Stimulated activated CD8-positive, alpha-beta memory T cell treated with anti-CD3 and anti-CD28 coated beads, Interleukin-2, amount 100 ng/mL, for 1 hour (primary cell): ENCODE measurements at places on chromosomes 6 and 20.

DNA sequence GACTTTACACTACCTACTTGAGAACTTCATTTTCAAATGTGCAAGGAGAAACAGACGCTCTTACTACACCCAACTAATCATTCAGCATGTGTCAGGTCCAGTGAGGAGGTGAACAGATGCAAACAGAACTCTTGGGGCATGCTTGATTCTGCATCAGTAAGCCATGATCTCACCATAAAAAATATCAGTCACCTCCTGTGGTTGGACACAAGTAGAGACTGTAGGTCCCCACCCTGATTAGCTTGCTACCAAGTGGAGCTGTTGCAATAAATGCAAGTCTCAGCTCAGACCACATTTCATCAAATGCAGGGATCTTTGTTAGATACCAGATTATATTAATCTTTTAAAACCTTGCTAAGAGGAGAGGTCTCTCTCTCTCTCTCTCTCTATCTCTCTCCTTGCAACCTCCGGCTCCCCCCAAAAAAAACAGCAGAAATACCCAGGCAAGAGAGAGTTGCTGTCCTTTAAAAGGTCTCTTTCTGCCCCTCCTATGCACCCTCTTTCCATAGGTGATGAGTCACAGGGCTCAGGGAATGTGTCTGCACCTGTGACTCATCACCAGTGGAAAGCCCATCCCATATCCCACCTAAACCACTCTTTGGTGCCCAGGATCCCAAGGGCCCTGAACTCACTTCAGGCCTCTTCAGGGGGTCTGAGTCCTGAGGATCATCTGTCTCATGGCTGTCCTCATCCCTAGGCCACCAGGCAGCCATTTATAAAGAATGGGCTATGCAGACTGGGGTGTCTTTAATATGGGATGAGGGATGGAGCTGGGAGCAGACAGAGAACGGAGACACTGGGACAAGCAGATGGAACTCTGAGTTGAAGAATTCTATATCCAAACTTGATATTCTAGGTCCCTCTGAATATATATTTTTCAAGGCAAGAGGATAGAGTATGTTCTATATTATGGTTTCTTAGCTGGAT, 154.5 kb downstream of the QRSL1 start:
- no peak for DNase-seq

DNA sequence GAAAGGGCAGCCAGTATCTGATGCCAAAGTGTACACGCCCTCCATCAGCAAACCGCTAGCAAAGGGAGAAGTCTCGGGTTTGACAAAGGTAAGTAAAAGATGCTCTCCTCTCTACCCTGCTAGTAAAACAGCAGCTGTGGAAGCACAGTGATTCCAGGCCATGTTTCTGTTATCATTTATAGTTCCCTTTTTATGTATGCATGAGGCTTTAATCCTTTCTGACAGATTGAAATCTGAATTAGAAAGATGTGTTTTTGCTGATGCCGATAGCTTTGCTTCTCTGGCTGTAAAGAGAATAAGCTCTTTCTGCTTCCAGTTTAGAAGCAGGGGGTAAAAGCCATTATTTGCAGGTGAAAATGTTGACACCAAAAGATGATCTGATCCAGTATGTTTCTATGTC, 392.4 kb upstream of the SOX4 start:
- no peak for DNase-seq

DNA sequence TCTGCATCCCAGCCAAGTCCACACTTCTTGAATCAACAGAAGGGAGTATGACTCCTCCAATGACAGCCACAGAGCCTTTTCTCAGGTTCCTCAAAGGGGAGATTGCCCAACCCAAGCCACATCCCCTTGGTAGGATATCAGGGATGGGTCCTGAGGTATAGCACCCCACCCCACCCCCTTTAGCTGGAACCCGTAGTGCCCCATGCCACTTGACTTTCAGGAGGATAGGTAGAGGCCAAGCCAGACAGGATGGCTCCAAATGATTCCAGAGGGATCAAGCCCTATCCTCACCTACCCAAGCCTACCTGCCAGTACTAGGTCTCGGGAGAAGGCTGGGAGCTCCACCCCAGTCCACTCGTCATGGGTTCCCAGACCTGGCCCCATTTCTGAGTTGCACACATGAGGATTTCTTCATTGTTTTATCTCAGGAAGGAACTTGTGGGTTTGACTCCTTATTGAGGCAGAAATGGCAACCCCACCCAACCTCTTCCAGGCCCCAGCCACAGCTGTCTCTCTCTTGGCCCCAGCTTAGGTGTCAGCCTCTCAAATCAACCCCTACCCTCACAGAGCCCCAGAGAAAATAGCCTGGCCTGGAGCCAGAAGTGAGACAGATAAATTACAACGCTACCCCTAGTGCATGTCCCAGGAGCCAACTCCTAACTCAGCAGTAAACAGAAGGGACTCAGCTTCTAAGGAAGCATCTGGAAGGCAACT, 3.6 kb downstream of the CCND3 start:
- DNase-seq, result no peak

DNA sequence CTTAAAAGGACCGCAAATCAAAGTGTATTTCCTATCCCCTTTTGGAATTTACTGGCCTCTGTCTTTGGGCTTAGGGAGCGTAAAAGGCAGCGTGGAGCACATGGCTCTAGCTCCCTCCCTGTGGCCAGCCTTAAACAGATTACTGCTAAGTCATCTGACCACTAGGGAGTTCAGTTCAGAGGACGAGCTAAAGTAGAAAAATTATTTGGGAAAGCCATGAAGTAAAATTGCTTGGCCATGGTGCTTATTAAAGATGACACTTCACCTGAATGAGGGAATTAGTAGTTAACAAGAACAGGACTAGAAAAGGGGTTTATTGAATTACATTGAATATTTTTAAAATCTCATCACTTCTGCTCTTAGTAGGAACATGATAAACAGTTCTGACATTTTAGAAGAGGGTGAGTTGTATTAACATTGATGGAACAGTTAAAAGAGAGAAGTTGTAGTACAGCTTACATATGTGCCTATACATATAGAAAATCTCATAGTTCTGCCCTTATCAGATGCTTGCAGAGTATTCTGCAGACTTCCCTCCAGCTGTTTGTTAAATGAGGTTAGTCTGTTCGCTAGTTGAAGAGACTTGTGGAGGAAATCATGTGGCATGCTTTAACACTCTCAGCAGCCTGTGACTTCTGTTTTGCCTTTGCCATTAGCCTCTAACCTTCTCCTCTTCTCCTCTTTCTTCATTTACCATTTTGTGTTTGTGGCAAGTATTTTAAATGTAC, 31.2 kb upstream of the MAPK13 start:
- no peak for DNase-seq
